Panc1 (cell line): ENCODE measurements at places on chromosomes 6 and 20. TPM values are rescaled to one million over a fixed set of nuclear protein-coding genes. Genes with fewer than 3 reads are reported as not detected.

GRCh38 chr6:109397020-109397419 is 14.8 kb upstream of the CD164 start:
- no peaks in the 10 kb centered on the region for H3K27me3 ChIP-seq
- no peak for DNase-seq
- H3K4me3 ChIP-seq, result no peak overlapping the region
- H3K36me3 ChIP-seq, result no peaks in the 10 kb centered on the region
- no peaks in the 10 kb centered on the region for H3K4me1 ChIP-seq

DNA sequence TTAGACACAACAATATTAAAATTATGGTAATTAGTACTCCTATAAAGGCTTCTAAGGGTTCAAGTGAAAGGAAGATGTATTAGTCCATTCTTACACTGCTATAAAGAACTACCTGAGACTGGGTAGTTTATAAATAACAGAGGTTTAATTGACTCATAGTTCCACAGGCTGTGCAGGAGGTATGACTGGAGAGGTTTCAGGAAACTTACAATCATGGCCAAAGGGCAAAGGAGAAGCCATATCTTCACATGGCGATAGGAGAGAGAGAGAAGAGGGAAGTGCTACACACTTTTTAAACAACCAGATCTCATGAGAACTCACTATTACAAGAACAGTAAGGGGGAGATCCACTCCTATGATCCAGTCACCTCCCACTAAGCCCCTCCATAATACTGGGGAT is 52.9 kb downstream of the TINAG start:
- H3K4me3 ChIP-seq, result no peak overlapping the region
- no peaks in the 10 kb centered on the region for H3K27me3 ChIP-seq
- no peak overlapping the region for H3K27ac ChIP-seq
- no peaks in the 10 kb centered on the region for H3K36me3 ChIP-seq
- H3K4me1 ChIP-seq, result no peaks in the 10 kb centered on the region

PTGIS gene
- total RNA-seq, result 4.4 TPM

GRCh38 chr6:90251295-90251992 is 45.2 kb downstream of the BACH2 start:
- H3K4me1 ChIP-seq, result no peaks in the 10 kb centered on the region
- H3K27me3 ChIP-seq, result no peaks in the 10 kb centered on the region
- no peak for DNase-seq
- H3K4me3 ChIP-seq, result no peak overlapping the region
- H3K36me3 ChIP-seq, result no peaks in the 10 kb centered on the region

- no peak for DNase-seq
- no peaks in the 10 kb centered on the region for H3K27me3 ChIP-seq
- no peaks in the 10 kb centered on the region for H3K4me1 ChIP-seq
- no peaks in the 10 kb centered on the region for H3K36me3 ChIP-seq
- no peak overlapping the region for H3K27ac ChIP-seq
Observed at GRCh38 chr6:123598011-123598410, 38.7 kb downstream of the TRDN start.

- no peak overlapping the region for H3K27ac ChIP-seq
- DNase-seq, result no peak
- H3K4me3 ChIP-seq, result no peak overlapping the region
- H3K36me3 ChIP-seq, result no peaks in the 10 kb centered on the region
Observed at GRCh38 chr6:106808758-106809157, 165.8 kb downstream of the CD24 start.

- H3K27me3 ChIP-seq, result no peaks in the 10 kb centered on the region
- DNase-seq, result no peak
- H3K4me3 ChIP-seq, result no peak overlapping the region
- no peak overlapping the region for H3K27ac ChIP-seq
- no peaks in the 10 kb centered on the region for H3K36me3 ChIP-seq
- H3K4me1 ChIP-seq, result no peaks in the 10 kb centered on the region
Observed at GRCh38 chr20:9147547-9148024, 78.7 kb downstream of the PLCB4 start.
